ENCODE measurements at places on chromosomes 7 and 10. TPM values are rescaled to one million over a fixed set of nuclear protein-coding genes. Genes with fewer than 3 reads are reported as not detected.

GRCh38 chr10:116324227-116324950 lies at the start of gene CCDC172:
CCDC172 (plus strand) TSS chr10:116324448; CDS start chr10:116325012, 564 bp downstream.
- DNase-seq: no peak
- no peaks in the 10 kb centered on the region for H3K27me3 ChIP-seq
- H3K36me3 ChIP-seq: no peaks in the 10 kb centered on the region
- no peak within 1 kb of the TSS for H3K4me3 ChIP-seq
- H3K27ac ChIP-seq: no peak within 1 kb of the TSS
- H3K4me1 ChIP-seq: no peaks in the 10 kb centered on the region

GRCh38 chr10:21494191-21495001 lies 31.1 kb downstream of the SKIDA1 start:
- H3K27ac ChIP-seq: no peak overlapping the region
- H3K27me3 ChIP-seq: peaks cover 41% of the 10 kb centered on the region
- H3K36me3 ChIP-seq: no peaks in the 10 kb centered on the region
- peak; percentile 37 for DNase-seq

SGPL1 gene
- 33.7 TPM for total RNA-seq

- no peaks in the 10 kb centered on the region for H3K4me1 ChIP-seq
- no peaks in the 10 kb centered on the region for H3K36me3 ChIP-seq
- no peak for DNase-seq
- no peaks in the 10 kb centered on the region for H3K27me3 ChIP-seq
Observed at GRCh38 chr7:53604201-53604600, 568.8 kb downstream of the POM121L12 start.

DNA sequence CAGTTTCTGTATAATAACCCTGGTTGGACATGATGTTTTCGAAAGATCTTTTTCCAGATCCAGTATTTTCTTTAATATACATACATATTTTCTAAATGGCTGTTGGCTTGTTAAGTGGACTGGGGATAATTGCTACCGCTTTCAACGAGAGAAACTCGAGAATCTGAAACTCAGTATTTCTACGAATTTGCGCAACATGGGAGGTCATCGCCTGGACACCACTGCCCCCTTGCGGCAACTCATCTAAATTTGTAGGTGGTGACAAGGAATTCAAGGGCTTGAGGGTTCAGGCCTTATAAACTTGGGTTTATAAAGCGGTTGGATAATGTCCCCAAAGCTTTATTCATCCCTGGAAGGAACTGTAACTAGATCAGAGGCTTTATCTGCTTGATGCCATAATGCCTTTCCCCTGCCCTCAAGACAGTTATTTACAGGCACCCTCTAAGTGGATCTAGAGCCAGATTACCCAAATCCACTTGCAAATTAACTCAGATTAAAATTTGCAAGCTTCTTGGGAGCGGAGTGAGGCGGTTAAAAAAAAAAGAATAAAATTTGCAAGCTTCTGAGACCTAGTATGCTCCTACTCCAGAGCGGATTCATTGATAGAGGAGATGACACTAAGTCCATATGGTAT lies 21.3 kb upstream of the KCNK18 start:
- no peak overlapping the region for H3K27ac ChIP-seq
- H3K27me3 ChIP-seq: peaks cover 13% of the 10 kb centered on the region
- peak; percentile 86 for DNase-seq
- H3K4me3 ChIP-seq: peak overlapping the region; percentile 35

DNA sequence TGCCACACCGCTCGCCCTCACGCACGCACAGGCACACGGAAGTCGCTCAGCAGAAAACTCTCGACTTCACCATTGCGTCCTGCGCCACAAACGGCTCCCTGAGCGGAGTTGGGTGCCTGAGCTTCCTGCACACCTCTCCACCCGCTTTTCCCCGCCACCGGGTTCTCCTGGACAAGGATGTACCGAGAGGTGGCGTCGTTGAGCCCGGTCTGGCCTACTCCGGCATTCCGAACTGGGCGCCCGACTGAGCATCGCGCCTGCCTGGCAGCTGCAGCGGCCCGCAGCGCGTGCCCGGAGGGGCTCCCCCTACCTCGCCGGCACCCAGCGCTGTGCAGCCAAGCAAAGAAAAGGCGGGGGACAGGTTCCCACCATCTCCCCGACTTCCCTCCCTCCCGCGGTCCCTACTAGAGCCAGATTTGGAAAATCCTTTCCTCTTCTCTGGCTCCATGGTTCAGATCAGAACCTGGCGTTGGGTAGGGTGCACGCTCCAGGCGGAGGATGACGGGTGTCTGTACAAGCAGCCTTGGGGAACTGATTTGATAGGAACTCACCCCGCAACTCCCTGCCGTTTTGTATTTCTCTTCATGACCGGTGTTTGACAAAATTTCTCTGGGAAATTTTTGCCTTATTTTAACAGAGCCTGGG lies 1.7 kb downstream of the SORCS3 start:
- no peaks in the 10 kb centered on the region for H3K36me3 ChIP-seq
- H3K4me1 ChIP-seq: no peaks in the 10 kb centered on the region
- no peak for DNase-seq
- H3K27me3 ChIP-seq: peaks cover 17% of the 10 kb centered on the region
- H3K4me3 ChIP-seq: no peak overlapping the region
- no peak overlapping the region for H3K27ac ChIP-seq

- H3K36me3 ChIP-seq: no peaks in the 10 kb centered on the region
- H3K4me3 ChIP-seq: peak within 1 kb of the TSS; percentile 53
- H3K27me3 ChIP-seq: no peaks in the 10 kb centered on the region
Observed at GRCh38 chr10:69087590-69088470, at the start of gene SRGN. SRGN (plus strand) TSS chr10:69088103; CDS start chr10:69088158, 55 bp downstream.

GRCh38 chr10:133618851-133619250 lies 7.7 kb downstream of the FRG2B start:
- no peak for DNase-seq
- no peaks in the 10 kb centered on the region for H3K36me3 ChIP-seq
- H3K4me3 ChIP-seq: no peak overlapping the region
- no peak overlapping the region for H3K27ac ChIP-seq

TMEM176A gene
- not detected for total RNA-seq

- no peak overlapping the region for H3K27ac ChIP-seq
- no peaks in the 10 kb centered on the region for H3K27me3 ChIP-seq
- DNase-seq: no peak
- no peak overlapping the region for H3K4me3 ChIP-seq
- H3K36me3 ChIP-seq: no peaks in the 10 kb centered on the region
- H3K4me1 ChIP-seq: no peaks in the 10 kb centered on the region
Observed at GRCh38 chr10:48331436-48331835, 25.0 kb downstream of the MAPK8 start.

GRCh38 chr7:142348921-142349405 lies 91.1 kb upstream of the PRSS58 start:
- H3K36me3 ChIP-seq: no peaks in the 10 kb centered on the region
- no peak for DNase-seq
- H3K4me1 ChIP-seq: peaks cover 4% of the 10 kb centered on the region
- H3K27ac ChIP-seq: no peak overlapping the region

GRCh38 chr7:100719523-100720278 lies 567 bp upstream of the EPO start:
- no peaks in the 10 kb centered on the region for H3K4me1 ChIP-seq
- DNase-seq: no peak

PRSS2 gene
- total RNA-seq: not detected

GRCh38 chr7:112103246-112103645 lies 103.0 kb downstream of the DOCK4 start:
- H3K27ac ChIP-seq: no peak overlapping the region
- H3K4me3 ChIP-seq: no peak overlapping the region
- DNase-seq: no peak
- peaks cover 3% of the 10 kb centered on the region for H3K27me3 ChIP-seq
- H3K4me1 ChIP-seq: no peaks in the 10 kb centered on the region

DNA sequence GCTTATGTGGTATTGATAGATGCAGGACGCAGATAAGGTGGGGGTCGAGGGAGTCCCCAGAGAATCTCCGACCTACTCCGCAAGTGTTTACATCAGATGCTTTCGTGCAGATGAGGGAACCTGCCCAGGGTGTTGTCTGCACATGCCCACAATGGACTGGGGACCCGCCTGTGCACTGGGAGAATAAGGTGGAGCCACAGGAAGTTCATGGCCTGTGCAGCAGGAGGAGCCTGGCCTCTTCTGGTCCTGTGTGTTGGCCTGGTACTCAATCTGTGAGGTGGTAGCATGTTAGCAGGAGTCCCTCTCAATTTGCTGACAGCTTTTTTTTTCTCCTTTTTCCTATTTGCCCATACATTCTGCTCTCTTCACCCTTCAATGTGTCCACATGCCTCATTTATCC lies 54.1 kb upstream of the AKR1C1 start:
- no peaks in the 10 kb centered on the region for H3K4me1 ChIP-seq
- no peaks in the 10 kb centered on the region for H3K27me3 ChIP-seq
- H3K4me3 ChIP-seq: no peak overlapping the region

DNA sequence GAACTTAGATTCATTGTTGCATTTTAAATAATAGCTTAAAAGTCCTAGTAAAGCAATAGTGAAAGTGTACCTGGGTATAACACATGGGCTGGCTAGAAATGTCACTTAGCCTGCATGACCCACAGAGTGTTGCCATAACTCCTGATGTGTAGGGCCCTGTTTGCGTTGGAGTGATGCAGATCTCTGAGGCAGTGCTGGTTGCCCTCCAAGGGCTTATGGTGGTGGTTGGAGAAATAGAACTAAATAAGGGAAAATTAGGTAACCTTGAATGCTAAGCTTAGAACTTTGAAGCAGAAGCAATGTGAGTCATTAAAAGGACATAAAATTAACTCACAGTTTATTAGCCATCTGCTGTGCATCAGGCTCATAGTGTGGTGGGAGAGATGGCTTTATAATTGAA lies 105.7 kb downstream of the CCNY start:
- peaks cover 6% of the 10 kb centered on the region for H3K4me1 ChIP-seq
- no peak overlapping the region for H3K4me3 ChIP-seq
- no peaks in the 10 kb centered on the region for H3K27me3 ChIP-seq
- no peak overlapping the region for H3K27ac ChIP-seq
- DNase-seq: no peak

ASIC3 gene
- total RNA-seq: 5.9 TPM

APBB1IP gene
- total RNA-seq: 100 TPM

PLXDC2 gene
- 16.9 TPM for total RNA-seq

MPP7 gene
- total RNA-seq: 21.0 TPM

GRCh38 chr7:50857804-50858489 lies 75.3 kb upstream of the GRB10 start:
- no peak overlapping the region for H3K4me3 ChIP-seq
- no peaks in the 10 kb centered on the region for H3K36me3 ChIP-seq
- H3K4me1 ChIP-seq: no peaks in the 10 kb centered on the region
- no peak overlapping the region for H3K27ac ChIP-seq

DNA sequence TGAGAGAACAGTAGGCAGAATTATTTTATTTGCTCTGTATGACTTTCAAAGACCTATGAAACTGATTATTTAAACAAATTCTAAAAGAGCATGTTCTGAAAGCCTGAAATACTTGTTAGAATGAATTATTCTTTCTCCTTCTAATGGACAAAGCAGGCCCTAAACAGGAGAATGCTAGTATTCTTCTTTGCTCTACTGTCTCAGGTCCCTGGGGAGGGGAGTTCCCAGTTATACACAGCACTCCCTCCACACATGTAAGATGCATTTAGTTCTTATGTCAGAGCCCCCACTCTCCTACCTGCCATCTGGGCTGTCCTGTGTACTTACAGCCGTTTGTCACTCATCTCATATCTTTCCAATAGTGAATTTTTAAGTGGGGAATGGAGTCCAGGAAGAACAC lies 633.5 kb upstream of the ANKRD30A start:
- DNase-seq: no peak
- H3K36me3 ChIP-seq: no peaks in the 10 kb centered on the region
- H3K27ac ChIP-seq: no peak overlapping the region
- no peaks in the 10 kb centered on the region for H3K27me3 ChIP-seq
- H3K4me1 ChIP-seq: no peaks in the 10 kb centered on the region
- no peak overlapping the region for H3K4me3 ChIP-seq

KCND2 gene
- total RNA-seq: not detected

- peaks cover under 1% of the 10 kb centered on the region for H3K36me3 ChIP-seq
- H3K4me3 ChIP-seq: no peak overlapping the region
- no peaks in the 10 kb centered on the region for H3K4me1 ChIP-seq
Observed at GRCh38 chr7:149467321-149467859, 6.5 kb upstream of the ZNF777 start.

- no peak overlapping the region for H3K4me3 ChIP-seq
- H3K27me3 ChIP-seq: no peaks in the 10 kb centered on the region
- no peak for DNase-seq
- peaks cover 63% of the 10 kb centered on the region for H3K4me1 ChIP-seq
- H3K36me3 ChIP-seq: peaks cover 2% of the 10 kb centered on the region
- no peak overlapping the region for H3K27ac ChIP-seq
Observed at GRCh38 chr7:1029637-1030443, 14.5 kb upstream of the GPR146 start.

DNA sequence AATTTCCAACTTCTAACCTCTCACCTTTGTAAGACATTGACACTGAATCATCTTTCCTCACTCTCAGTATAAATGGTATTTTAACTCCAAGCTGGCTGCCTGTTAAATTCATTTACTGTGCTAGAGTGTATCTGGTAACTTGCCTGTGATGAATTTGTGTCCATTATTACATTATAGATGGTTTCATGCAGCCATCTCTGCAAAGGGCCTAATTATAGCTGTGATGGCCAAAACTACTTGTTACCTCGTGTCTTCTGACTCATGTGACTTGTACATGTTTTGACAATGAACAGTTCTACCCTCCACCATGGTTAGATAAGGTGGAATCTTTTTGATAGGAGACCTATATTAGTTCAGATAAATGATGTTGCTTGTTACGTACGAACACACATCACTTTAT lies 392.0 kb downstream of the PAXIP1 start:
- no peaks in the 10 kb centered on the region for H3K36me3 ChIP-seq
- no peaks in the 10 kb centered on the region for H3K4me1 ChIP-seq
- H3K4me3 ChIP-seq: no peak overlapping the region
- no peaks in the 10 kb centered on the region for H3K27me3 ChIP-seq

CAV2 gene
- not detected for total RNA-seq

- H3K4me3 ChIP-seq: no peak overlapping the region
- peaks cover 18% of the 10 kb centered on the region for H3K4me1 ChIP-seq
- DNase-seq: no peak
- H3K36me3 ChIP-seq: no peaks in the 10 kb centered on the region
Observed at GRCh38 chr7:74480861-74481417, 27.2 kb downstream of the GTF2IRD1 start.

DNA sequence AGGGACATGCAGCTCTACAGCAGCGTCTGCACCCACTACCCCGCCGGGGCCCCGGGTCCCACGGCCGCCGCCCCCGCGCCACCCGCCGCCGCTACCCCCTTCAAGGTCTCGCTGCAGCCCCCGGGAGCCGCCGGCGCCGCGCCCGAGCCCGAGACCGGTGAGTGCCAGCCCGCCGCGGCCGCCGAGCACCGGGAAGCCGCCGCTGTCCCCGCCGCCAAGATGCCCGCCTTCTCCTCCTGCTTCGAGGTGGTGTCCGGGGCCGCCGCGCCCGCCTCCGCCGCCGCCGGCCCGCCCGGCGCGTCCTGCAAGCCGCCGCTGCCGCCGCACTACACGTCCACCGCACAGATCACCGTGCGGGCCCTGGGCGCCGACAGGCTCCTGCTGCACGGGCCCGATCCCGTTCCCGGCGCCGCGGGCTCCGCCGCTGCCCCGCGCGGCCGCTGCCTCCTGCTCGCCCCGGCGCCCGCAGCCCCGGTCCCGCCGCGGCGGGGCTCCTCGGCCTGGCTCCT lies 631 bp downstream of the OTUD1 start:
- peak overlapping the region; percentile 68 for H3K27ac ChIP-seq
- H3K36me3 ChIP-seq: no peaks in the 10 kb centered on the region
- peaks cover 16% of the 10 kb centered on the region for H3K4me1 ChIP-seq
- DNase-seq: no peak
